ENCODE measurements at places on chromosomes 16 and 17. TPM values are rescaled to one million over a fixed set of nuclear protein-coding genes. Genes with fewer than 3 reads are reported as not detected.

The TEKT5 gene
- 0.59 TPM for total RNA-seq

The CLEC18B gene
- total RNA-seq = 0.59 TPM

The LITAF gene
- total RNA-seq = 41.3 TPM

The PYDC1 gene
- 2.8 TPM for total RNA-seq

Measured in skin of body (tissue), 3 donors.